ENCODE measurements at places on chromosomes 6 and 20.

DNA sequence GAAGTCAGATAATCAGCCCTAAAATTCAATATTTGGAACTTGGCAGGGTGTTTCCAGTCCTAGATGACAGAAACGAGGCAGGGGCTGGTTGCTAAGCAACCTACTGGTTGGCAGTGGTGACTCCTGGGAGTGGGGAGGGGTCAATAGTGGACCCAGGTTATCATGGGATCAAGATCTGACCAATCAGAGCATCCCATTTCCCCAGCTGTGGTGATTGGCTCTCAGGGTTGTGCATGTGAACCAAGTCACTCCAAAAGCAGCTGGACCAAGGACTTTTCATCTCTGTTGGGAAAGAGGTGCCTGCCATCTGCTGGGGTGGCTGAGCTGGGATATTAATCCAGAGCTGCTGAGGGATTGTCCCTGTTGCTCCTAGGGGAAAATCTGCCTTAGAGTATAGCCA lies 253.4 kb downstream of the PREX1 start:
- DNase-seq, result no peak

GRCh38 chr20:54454982-54455381 lies 20.4 kb upstream of the DOK5 start:
- DNase-seq, result no peak

- DNase-seq, result no peak
Observed at GRCh38 chr6:136033416-136033815, 181.9 kb downstream of the PDE7B start.

DNA sequence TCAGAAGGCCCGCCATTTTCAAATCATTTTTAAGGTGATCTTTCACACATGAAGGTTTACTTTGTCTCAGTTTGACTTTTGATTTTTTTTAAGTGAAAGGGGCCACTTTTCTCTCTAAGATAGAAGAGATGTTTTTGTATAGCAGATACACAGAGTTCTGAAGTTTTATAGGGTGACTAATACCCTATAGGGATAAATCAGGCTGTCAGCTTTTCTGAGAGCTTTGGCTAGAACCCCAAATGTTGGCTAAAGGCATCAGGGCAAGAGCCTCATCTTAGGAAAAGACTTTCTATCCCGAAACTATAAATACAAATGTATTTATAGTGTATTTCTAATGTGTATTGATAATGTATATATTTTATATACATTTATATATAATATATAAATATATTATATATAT lies 181.4 kb downstream of the TBX18 start:
- no peak for DNase-seq

- DNase-seq, result no peak
Observed at GRCh38 chr6:13813026-13813425, 1.3 kb downstream of the MCUR1 start.

GRCh38 chr6:116648156-116648555 lies 20.4 kb downstream of the ZUP1 start:
- no peak for DNase-seq

- DNase-seq, result no peak
Observed at GRCh38 chr6:146972546-146972945, 231.7 kb upstream of the STXBP5 start.

GRCh38 chr6:53175027-53175426 lies 26.4 kb upstream of the GCM1 start:
- DNase-seq, result no peak

Measured in NCI-H2081 treated with DMSO at 0.1 percent for 48 hours (cell line).